ENCODE measurements at places on chromosomes 13 and 19.

DNA sequence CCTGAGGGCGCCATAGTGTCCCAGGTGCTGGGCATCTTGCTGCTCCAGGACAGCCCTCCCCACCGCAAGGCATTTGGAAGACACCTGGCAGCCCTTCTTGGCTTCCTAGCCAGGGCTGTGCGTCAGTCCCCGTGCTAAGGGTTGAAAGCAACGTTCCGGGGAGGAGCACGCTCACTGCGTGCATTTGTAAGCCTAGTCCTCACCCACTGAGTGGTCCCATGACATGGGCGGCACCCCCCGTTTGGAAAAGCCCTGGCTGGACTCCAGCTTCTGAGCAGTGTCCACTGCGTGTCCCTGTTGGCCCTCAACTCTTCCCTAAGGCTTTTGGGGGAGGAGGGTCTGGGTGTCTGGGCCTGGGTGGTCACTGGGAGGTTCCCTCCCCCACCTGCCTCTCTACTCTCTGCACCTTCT is 76.3 kb upstream of the GPR183 start:
- DNase-seq: no peak

DNA sequence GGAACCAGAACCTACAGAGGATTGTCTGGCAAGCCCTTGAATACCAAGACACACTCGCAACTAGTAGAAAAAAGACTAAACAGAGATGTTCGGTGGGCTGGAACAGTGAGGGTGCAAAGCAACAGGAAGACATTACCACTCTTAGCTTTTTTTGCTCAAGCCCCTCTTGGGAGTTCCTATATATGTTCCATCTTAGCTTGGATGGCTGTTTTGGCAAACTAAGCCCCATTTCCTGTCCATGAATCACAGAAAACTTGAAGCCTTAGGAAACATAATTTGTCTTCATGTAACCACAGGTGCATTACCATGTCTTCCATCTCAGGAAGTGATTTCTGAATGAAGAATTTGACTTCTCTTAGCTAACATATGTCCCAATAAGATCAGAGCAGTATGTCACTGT is 446.3 kb downstream of the OLFM4 start:
- DNase-seq: no peak

- DNase-seq: no peak
These were observed 57.5 kb downstream of the GPC6 start for GRCh38 chr13:93284064-93284463.

GRCh38 chr19:13023656-13024055 is 28.4 kb downstream of the NFIX start:
- no peak for DNase-seq

- DNase-seq: no peak
These were observed 10.8 kb downstream of the RPS16 start for GRCh38 chr19:39424934-39425333.

DNA sequence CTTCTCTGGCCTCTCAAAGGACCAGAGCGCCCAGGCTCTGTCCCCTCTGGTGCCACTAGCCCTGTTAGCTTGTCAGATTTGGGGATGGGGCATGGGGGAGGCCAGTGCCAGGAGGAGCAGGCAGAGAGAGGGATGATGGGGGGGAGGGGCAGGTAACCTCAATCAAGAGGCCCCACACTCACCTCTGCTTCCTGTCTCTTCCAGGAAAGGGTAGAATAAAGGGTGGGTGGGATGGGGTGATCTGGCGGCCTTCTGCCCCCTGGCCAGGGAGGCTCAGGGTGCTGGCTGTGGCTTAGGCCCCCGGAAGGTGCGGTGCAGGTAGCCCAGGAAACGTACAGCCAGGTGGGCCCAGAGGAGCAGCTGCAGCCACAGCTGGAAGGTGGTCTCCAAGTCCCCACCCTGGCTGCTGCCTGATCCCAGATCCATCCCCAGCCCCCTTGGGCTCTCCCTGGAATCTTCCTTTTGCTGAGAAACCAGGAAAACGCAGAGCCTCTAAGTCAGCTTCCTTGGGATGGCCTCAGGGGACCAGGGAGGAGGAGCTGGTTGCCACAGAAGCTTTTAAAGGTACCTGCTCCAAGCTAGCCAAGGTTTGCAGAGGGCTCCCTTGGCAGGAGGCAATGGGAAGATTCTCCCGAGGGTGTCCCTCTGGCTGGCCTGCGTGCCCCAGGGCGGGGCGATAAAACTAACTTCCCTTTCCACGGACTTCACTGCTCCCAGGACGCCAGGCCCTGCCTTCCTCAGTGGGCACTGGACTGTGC is 5.3 kb downstream of the PRKACA start:
- no peak for DNase-seq

- no peak for DNase-seq
These were observed at the start of gene PRR36 for GRCh38 chr19:7874076-7874896. Gene PRR36, minus strand, starts transcription at chr19:7874390. Its CDS starts 701 bp downstream, at chr19:7873689.

DNA sequence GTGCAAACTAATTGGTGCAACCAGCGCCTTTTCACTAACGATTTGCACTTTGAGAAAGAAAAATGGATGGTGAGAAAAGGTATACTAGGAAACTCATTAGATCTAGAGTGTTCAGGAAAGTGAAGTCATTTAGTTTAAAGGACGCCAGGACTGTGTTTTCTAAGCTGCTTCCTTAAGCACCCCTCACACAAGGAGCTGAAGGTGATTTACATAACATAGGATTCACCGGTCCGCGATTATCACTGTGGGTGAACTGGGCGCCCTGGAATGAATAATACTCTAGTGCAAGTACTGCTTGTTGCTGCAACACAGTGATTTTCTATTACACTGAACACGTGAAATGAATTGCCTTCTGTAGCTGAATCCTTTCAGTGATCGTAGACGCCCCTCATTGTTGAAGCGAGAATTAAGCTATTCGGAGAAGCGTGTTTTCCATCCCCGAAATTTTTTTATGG is 2.6 kb upstream of the MAB21L1 start:
- DNase-seq: no peak

DNA sequence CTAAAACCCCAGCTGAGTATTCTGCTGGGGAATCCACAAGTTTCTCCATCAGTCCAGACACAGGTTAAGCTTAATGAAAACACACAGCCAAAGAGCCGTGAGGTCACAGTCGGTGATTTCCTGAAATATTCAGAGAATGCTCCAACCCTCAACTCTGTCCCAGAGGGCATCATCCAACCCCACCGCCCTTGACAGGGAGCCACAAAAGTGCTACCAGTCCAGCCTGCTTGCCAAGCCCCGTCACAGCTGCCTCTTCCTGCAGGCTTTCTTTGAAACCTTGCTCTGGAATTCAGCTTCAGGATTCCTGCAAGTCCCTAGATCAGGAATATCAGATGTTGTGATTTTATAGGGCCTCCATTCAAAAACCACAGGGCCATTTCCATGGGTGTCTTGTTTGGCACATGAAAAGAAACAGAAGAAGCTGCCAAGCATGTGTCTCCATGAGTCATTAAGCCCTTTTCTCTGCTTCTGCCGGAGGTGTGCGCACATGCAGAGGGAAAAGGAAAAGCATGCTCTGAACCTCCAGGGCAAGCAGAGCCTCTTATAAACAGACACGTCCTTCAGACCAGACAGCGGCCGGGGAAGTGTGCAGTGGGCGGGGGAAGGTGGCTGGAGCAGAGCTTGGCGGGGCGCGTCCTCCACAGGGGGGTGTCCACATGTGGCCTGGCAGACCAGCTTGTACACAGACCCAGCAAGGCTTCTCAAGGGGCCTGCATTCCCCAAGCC is 164.7 kb downstream of the KATNAL1 start:
- no peak for DNase-seq

- DNase-seq: no peak
These were observed 27.7 kb upstream of the MCF2L start for GRCh38 chr13:112941349-112941748.

DNA sequence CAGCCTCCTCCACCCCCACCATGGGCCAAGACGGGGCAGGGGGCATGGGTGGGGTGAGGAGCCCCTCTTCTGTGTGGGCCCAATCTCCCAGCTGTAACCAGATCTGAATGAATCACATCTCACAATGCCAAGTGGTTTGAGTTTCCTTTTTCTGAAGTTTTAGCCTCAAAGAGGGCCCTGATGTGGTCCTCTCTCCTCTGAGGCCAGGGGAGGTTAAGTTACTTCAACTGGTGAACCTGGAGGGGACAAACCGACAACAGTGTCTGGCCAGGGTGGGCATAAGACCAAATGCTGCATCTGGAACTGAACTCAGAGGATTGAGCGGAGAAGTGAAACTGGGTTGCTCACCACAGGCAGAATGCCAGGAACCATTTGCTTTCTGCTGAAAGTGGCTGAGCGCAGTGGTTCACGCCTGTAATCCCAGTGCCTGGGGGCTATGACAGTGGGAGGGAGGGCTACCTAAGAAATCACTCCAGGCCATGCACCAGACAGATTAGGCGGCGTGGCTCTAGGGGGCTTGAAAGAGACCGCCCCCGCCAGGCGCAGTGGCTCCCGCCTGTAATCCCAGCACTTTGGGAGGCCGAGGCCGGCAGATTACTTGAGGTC is 15.4 kb upstream of the IRGC start:
- no peak for DNase-seq

GRCh38 chr19:32830231-32831014 is 39.1 kb downstream of the SLC7A9 start:
- no peak for DNase-seq

DNA sequence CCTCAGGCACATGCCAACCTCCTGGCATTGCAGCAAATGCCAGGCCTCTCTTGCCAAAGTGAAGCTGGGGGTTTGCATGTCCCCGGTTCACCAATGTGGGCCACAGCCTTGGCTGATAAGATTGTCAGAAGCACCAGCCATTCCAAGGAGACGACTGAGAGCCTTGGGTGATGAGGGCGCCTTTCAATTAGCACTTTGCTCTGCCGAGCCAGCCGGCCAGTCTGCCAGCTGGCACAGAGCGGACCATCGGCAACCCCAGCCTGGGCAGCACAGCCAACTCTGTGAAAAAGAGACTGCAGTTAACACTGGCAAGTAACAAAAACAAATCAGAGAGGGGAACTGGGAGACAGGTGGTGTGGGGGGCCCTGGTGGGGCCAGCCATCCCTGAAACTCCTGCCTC is 67.3 kb downstream of the EFNB2 start:
- DNase-seq: no peak

GRCh38 chr13:22700246-22700887 is 480.4 kb upstream of the SGCG start:
- no peak for DNase-seq

GRCh38 chr19:6588508-6589345 is 2.2 kb downstream of the CD70 start:
- DNase-seq: no peak

DNA sequence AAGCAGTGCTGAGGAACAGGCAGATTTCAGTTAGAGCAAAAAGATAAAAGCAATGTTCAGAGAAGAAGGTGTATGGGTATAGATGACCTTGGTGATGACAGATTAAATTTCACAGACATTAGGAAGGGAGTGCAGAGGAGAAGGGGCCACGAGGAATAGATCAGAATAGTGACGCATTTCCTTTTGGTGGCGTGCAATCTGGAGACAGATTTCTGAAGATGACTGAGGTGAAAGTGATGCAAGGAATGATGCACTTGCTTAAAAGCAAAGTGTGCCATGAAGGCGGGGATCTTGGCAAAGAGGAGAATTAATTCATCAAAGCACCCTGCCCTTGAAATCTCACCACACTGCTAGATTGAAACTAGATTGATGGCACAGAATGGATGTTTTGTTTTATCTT is 202.4 kb downstream of the ITGBL1 start:
- DNase-seq: no peak

Measured in activated T-cell treated with anti-CD3 and anti-CD28 coated beads for 1 hour (primary cell).